Immature natural killer cell (primary cell): ENCODE measurements at places on chromosomes 7 and 10.

GRCh38 chr7:5472432-5473315 lies 49.0 kb upstream of the TNRC18 start:
- DNase-seq = no peak

DNA sequence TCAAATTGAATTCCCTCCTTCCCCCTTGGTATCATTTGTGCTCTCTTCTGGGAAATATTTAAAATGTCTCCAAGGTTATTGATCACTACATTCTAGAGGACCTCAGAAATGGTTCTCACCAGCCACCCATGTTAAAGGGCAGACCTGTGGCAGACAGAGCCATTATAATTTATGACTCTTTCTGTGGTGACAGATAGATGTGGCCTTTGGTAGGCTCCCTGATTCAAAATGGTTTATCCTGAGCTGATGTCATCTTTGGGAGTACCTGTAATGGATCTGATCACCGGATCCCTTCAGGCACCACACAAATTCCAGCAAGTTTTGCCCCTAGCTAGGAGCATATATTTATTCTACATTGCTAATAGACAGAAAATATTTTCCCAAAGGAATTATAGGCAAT lies 267.5 kb downstream of the SDK1 start:
- DNase-seq = no peak

GRCh38 chr7:42219447-42219846 lies 17.6 kb downstream of the GLI3 start:
- DNase-seq = no peak

DNA sequence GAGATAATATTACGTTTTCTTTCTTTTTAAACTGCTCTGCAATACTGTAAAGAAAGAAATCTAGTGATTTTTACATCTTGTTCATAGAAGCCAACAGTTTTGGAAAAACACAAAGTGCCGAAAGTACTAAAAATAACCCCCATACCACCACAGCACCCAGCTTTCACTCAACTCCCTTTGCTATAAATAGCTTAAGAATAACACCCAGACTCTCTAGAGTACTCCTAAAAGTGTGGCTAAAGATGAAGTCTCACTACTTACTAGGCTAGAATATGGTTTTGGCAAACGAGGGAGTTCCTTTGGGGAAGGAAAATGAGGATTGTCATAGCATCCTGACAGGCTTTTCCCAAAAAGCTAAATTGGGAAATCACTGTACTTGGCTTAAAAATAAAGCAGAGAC lies 151.8 kb upstream of the ANK3 start:
- no peak for DNase-seq

- no peak for DNase-seq
Measured at GRCh38 chr7:28115261-28115660, 65.3 kb downstream of the JAZF1 start.

- no peak for DNase-seq
Measured at GRCh38 chr7:95802270-95802669, 29.9 kb downstream of the DYNC1I1 start.

GRCh38 chr10:67763499-67764011 lies 67.6 kb upstream of the CTNNA3 start:
- peak; percentile 80 for DNase-seq
